CD8-positive, alpha-beta T cell (primary cell): ENCODE measurements at places on chromosomes 16 and 17. TPM values are rescaled to one million over a fixed set of nuclear protein-coding genes. Genes with fewer than 3 reads are reported as not detected.

The KCNH4 gene
- total RNA-seq, result 0.35 TPM

DNA sequence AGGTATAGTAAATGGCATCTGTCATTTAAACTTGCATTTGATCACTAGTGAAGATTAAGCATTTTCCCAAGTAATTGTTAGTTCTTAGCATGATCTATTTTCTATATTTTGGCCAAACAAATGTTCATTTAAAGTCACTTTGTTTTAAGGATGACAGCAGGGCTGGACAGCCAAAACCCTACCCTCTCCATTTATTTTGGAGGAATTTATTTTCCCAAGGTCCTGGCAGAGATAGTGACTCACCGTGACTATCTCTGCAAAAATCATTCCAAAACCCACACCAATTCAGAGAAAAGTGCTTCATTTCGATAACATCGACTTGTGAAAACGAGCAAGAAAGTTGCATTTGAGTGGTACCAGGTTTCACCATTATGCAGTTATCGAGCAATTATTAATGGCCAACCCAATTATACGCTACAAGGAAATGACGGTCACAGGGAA, 665 bp upstream of the AKAP1 start:
- DNase-seq, result no peak

The TEKT3 gene
- not detected for total RNA-seq

The KRT24 gene
- not detected for total RNA-seq

- no peak for DNase-seq
Measured at GRCh38 chr17:19753051-19753509, 5.0 kb upstream of the ALDH3A1 start.
